ENCODE measurements at places on chromosomes 7 and 10. TPM values are rescaled to one million over a fixed set of nuclear protein-coding genes. Genes with fewer than 3 reads are reported as not detected.

DNA sequence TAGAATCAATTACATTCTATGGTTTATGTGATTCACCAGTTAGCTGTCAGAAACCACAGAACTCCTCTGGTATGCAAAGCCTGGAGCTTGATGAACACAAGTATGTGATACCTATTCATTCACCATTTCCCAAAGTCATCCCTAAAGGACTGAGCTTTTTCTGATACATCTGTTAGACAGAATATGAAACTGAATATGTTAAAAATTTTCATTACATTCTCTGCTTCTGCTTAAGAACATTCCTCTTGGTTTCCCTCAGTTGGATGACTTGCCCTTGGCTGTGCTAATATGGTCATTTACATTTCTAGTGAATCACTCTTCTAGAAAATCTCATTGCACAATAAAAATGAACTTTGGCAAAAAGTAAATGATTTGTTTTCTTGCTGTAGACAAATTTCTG, 10.8 kb upstream of the PON1 start:
- no peak for DNase-seq

- DNase-seq, result no peak
Measured at GRCh38 chr10:87861566-87861952, 1.8 kb downstream of the KLLN start.

DNAJC1 gene
- total RNA-seq, result 54.3 TPM

DNA sequence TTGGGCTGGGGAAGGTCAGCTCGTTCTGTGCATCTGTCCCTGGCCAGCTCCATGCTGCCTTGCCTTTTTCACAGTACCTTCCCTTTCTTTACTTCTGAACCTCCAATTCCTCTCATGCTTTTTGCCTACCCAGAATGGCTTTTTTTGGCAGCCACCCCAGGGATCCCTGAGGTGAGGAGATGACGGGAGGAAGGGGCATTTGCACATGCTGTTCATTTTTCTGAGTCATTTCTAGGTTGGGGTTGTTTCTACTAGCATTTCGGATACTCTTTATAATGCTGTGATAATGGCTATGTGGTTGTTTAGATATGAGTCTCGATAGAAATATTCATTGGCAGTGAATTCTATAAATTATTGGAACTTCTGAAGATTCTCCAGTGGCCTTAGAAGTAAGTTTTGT, 415.1 kb upstream of the FZD8 start:
- DNase-seq, result no peak

ARHGEF35 gene
- total RNA-seq, result not detected

DNA sequence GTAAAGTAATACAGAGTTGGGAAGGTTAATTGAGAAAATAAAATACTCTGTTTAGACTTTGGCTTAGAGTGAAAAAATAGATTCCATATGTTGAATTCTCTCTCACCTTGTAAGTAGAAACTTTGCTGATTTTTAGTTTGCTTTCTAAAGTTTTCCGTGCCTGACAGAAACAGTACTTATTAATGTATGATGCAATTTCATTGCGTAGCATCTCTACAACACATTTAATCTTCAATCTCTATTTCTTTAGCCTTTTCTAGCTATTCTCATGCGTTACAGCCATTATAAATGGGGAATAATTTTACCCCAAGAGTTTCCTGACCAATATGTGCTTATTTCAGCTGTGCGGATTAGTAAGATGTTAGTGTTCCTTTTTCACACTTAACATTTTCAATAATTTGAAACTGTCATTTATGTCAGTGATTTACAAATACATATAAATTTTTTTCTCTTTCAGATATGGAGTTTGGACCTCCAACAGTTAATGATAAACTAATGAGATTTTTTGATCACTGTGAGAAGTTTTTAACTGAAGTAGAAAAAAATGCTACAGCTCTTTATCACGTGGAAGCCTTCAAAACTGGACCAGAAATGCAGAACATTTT, 3.3 kb downstream of the MINPP1 start:
- DNase-seq, result no peak

WDR91 gene
- total RNA-seq, result 11.0 TPM

DNA sequence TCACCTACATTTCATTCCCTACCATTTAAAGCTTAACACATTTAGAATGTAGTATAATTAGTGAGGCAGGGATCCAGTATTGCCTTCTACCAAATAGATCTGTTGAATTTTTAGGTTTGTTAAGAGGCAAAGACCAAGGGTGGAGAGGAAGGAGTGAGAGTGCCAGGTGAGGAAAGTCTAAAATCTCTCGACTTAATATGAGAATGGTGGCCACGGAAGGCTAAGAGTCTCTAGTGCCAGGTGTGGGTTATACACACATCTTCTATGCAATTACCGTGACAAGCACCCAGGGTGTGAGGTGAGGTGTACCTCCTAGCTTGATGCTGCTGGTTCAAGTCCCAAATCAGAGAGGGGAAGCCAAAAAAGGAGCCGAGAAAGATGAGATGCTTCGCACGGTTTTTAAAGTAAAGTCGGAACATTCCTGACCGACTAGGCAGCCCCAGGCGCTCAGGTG, 439 bp downstream of the IQUB start:
- DNase-seq, result no peak

DNA sequence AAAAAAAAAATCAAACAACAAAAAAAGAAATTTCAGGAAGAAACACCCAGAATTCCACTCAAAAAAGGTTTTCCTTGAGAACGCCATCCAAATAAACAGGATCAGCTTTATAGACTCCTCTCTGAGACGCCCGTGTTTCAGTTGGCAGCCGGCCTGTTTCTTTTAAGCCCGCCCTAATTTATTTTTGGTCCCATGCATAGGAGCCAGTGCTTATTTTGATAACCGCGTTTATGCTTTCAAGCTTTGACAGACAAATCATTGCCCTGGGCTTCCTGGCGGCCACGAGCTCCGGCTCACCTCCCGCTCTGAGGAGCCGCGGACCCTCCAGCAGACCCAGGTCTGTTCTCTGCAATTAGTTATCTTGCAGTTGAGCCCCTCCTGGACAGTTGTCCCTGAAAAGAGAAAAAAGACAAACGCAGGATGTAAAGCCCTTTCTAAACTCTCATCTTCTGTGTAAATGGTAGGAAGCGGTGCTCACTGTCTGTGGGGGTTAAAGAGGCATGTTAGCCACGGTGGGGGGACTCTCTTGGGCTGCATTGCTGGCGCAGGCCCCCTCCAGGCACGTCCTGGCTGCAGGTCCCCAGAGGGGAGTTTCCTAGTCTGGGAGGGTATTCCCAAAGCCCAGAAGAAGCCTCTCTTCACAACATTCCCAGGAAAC, 22.2 kb upstream of the UNCX start:
- DNase-seq, result no peak

ATRNL1 gene
- total RNA-seq, result 36.2 TPM

GRCh38 chr10:118522791-118523498, 72.5 kb downstream of the PRLHR start:
- peak; percentile 17 for DNase-seq

GRCh38 chr7:69276011-69276729, 322.1 kb upstream of the AUTS2 start:
- DNase-seq, result no peak

AKR1B15 gene
- 2.6 TPM for total RNA-seq

- no peak for DNase-seq
Measured at GRCh38 chr7:21059069-21059468, 272.4 kb upstream of the SP8 start.

- peak; percentile 88 for DNase-seq
Measured at GRCh38 chr10:97334370-97335175, at the start of gene FRAT2. Gene FRAT2, minus strand, starts transcription at chr10:97334729. Its CDS starts 157 bp downstream, at chr10:97334572.

DNA sequence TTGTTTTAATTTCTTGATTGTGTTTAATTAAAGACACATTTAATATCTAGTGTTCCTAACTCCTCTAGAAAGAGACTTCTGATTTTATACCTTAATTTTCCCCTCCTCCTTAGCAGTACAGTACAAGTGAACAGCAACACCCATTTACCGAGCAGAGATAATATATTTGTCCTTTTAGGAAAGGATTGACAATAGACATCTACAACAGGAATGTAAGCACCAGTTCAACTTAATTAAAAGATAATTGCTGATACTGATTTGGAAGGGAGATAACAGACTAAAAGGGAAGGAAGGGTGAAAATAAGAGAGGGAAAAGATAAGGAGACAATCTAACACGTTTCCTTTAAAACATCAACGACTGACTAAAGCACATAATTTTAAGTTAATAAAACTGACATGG, 119.3 kb downstream of the SRPK2 start:
- DNase-seq, result no peak

COL13A1 gene
- 74.8 TPM for total RNA-seq

DNA sequence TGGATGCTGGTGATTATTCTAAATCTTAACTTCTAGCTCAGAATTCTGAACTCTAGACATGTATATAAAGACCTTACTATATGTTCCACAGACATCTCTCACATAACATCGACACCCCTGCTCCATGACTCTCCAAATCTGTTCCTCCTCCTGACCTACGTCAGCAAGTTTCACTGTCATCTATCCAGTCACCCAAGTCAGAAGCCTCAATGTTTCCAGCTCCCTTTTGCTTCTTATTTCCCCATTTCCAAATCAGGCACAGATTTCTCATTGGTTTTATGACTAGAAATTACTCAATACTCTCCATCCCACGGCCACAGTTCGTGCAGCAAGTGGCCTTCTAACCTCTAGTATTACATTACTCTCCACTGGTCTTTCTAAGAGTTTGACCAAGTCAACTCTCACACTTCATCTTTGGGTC, 28.5 kb downstream of the EPC1 start:
- DNase-seq, result no peak

DNA sequence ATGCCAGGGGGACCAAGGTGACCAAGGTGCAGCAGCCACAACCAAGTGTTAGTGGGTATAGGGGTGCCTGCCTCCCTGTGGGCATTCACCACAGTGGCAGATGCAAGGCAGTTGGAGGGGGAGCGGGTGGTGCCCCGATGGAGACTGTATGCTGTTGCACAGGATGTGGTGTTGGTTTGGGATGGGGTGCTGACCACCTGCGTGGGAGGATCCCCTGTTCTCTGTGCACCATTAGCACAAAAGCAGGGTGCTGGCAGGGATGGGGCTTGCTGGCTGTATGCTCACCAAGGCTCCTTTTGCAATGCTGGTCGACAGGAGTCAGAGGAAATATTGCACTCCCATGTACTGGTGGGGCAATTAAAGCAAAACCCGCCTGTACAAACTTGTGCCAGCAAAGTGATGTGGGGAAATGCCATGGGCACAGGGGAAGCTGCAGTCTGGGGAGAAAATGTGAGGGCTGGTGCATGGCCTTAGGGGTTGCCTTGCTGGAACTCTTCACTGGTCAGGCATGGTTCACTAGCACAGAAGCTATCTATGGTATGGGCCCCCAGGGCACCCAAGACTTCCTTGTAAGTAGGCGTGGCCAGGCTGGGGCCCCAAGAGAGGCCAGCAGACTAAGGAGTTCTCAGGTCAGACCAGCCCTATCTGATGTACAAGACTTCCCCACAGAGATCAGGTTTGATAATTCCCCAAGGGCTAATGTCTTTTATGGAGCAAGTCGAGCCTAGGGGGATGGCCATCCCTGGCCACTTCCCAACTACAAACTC, 51.9 kb upstream of the GNAT3 start:
- no peak for DNase-seq

DNA sequence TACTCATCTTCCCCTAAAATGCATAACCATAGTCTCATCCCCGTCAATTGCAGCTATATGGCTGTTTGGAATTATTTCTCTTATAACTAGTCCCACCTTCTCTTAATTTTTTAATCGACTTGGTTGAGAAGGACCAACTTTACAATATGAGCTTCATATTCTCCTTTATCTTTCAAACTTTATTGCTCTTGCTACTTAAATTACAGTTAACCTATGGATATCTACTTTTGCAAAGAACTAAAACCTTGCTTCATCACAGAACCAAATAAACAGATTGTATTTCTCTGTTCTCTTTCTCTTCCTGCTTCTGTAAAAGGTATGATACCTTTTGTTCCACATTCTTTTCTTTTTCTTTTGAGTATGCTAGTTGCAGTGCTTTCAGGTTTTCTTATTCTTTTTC, 6.1 kb downstream of the CREM start:
- no peak for DNase-seq

- DNase-seq, result peak; percentile 16
Measured at GRCh38 chr7:19376538-19376937, 231.3 kb upstream of the FERD3L start.

DNA sequence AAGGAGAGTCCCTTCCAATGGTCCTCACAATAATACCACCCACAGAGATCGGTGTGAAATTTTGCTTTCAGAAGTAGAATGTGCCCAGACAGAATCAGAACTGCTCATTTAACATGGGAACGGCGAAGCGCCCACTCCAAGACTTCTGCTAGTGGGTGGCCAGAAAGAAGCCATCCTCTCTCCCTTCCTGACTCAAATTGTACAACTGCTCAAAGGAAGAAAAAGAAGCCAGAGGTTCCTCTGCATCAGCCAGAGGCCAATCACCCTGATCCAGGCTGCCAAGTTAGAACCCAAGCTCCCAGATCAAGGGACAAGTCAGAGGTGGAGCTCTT, 23.3 kb downstream of the NUDCD3 start:
- no peak for DNase-seq

GRCh38 chr10:13099144-13099665, 758 bp upstream of the OPTN start:
- DNase-seq, result no peak

GRCh38 chr10:69676301-69676700, 46.3 kb downstream of the FAM241B start:
- DNase-seq, result no peak

- no peak for DNase-seq
Measured at GRCh38 chr10:6017781-6018354, 40.5 kb upstream of the IL15RA start.

NAT16 gene
- not detected for total RNA-seq

DNA sequence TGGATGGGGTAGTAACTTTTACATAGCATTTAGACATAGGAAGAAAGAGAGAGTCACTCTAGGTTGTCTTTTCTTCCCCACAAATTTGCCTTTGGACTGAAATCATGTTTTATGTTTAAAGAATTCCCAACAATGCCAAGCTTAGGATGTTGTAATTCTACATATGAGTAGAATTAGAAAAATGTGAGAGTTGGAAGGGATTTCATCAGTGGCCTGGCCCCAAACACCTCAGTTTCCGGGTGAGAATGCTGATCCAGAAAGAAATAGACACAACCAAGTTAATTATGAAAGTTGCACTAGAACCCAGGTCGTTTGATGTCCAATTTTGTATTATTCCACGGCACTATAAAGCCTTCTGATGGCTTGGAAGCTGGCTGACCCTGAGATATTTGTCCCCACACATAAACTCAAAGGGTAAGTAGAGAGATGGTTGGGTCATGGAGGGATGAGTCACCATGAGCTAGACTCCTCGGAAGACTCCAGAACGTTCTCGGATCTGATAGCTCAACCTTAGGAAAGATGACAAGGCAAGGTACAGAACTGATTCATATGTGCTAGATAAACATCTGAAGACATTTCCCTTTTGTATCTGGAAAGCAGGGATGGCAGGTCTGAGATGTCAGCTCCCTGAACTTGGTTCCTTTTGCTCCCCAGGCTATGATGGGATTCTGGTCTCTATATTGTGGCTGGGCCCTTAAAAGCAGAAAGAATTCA, 48.8 kb upstream of the SLC35B4 start:
- DNase-seq, result no peak

ACSM6 gene
- not detected for total RNA-seq
